ENCODE measurements at places on chromosomes 5 and 9.

DNA sequence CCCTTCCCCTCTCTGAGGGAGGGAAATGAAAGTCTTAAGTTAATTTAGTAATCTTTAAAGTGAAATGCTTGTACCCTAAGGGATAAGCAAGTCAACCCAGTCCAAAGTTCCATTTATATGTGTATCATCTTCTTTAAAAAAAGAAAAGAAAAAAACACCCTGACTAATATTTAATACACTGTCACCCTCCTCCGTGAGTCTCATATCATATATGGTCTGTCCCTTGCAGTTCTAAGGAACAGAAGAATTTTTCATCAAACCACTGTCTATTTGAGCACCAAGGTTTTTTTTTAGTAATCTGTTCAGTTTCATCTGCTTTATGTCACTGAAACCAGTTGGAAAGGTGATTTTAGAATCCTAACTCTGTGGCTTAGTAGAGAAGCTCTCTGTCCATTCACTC is 15.2 kb downstream of the TNIP1 start:
- DNase-seq = no peak

GRCh38 chr9:86903734-86904085 is 43.6 kb downstream of the GAS1 start:
- no peak for DNase-seq

GRCh38 chr9:82196622-82197441 is 208.3 kb downstream of the SPATA31D1 start:
- DNase-seq = no peak

DNA sequence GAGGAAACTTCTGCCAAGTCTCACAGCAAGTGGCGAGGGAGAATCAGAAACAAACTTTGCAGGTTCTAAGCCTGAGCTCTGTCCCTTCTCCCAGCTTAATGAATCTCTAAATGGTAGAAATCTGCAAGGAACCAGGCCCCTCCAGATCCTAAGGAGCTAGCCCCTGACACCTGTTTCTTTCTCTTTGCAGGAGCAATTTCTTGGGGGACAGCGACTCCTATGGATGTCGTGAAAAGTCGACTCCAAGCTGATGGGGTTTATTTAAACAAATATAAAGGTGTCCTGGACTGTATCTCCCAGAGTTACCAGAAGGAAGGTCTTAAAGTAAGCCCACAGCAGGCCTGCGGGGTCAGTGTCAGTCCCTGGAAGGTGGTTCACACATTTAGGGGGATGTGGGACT is 21.8 kb downstream of the IL9 start:
- no peak for DNase-seq

- no peak for DNase-seq
Measured at GRCh38 chr9:82911996-82912395, 150.9 kb downstream of the RASEF start.

- DNase-seq = no peak
Measured at GRCh38 chr5:66807743-66808142, 211.6 kb downstream of the MAST4 start.

DNA sequence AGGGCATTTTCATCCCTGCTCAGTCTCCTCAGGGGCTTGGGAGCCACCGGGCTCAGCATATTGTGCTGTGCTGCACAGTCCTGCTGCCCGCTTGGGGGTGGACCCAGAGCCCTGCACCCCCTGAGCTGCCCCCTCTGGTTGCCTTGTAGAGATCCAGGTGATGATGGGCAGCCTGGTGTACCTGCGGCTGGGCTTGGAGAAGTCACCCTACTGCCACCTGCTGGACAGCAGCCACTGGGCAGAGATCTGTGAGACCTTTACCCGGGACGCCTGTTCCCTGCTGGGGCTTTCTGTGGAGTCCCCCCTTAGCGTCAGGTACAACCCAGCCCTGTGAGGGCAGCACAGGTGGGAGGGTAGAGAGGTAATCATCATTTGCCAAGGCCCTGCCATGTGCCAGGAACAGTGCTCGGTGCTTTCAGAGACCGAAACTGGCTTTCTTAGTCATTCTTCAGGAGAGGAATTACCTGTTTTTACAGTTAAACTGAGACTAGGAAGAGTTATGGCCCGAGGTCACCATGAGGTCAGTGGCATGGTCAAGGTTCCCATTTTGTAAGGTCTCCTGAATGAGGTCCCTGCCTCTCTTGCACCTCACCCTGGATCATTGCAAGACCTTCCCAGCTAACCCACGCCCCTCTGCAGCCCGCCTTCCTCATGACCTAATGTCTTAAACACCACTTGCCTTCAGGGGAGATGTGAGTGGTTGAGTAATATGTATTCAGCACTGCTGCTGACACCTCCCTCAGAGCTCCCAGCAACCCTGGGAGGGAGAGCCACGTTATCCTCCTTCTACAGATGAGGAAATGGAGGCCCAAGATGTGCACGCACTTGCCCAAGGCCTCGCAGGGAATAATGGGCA is 7.5 kb downstream of the NHP2 start:
- peak; percentile 65 for DNase-seq

DNA sequence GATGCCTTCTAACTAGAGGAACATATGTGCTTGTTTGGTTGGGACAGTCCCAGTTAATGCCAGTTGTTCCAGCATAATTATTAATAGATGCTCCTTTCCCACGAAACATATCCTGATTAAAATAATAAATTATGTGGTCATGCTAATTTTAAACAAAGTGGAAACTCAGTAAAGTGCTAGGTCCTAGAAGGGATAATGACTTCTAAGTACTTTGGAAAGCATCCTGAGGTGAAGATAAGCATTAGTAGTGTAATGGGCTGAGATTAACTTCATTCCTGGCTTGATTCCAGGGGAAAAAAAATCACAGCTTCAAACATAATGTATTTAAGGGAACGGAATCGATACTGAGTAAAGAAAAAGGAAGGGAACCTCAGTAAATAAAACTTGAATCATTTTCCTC is 213.7 kb upstream of the SNX2 start:
- no peak for DNase-seq

DNA sequence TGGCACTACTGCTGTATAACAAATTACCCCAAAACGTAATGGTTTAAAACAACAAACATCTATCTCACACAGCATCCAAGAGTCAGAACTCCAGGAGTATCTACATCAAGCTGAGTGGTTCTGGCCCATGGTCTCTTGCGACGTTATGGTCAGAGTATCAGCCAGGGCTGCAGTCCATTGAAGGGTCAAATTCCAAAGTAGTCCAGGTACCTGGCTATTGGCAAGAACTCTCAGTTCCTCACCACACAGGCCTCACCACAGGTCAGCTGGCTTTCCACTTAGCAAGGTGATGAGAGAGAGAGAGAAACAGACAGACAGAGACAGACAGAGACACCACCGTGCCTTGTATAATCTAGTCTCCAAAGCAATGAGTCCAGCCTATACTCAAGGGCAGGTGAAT is 22.6 kb downstream of the EPB41L4A start:
- no peak for DNase-seq

DNA sequence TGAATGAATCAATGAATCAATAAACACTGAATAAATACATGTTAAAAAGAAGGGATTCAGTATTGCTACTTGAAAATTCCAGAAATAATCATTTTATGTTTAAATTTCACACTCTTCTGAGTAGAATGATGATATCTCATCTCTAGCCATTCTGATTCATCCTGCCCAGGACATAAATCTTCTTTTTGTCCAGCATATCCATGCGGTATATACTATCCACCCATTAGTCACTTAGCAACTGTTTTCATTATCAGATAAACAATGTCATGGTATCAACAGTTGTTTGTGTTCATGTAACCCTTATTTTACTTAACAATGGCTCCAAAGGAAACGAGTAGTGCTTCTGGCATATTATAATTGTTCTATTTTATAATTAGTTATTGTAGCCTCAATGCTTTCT is 432.4 kb upstream of the SMC2 start:
- no peak for DNase-seq

DNA sequence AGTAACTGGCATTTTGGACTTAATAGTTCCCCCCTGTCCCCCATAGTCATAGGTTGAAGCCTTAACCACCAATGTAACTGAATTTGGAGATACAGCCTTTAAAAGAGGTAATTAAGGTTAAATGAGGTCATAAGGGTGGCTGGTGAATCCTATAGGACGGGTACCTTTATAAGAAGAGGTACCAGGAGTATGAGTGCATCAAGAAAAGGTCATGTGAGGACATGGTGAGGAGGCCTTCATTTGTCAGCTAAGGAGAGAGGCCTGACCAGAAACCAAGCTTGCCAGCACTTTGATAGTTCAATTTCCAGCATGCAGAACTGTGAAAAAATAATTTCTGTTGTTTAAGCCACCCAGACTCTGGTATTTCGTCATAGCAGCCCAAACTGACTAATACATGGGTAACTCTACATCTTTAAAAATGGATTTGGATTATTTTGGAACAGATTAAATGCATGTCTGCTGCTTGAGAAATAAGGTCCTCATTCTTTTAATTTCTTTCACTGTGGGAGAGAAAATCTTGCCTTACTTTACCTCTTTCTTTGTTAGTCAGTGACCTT is 9.7 kb downstream of the RASA1 start:
- no peak for DNase-seq

DNA sequence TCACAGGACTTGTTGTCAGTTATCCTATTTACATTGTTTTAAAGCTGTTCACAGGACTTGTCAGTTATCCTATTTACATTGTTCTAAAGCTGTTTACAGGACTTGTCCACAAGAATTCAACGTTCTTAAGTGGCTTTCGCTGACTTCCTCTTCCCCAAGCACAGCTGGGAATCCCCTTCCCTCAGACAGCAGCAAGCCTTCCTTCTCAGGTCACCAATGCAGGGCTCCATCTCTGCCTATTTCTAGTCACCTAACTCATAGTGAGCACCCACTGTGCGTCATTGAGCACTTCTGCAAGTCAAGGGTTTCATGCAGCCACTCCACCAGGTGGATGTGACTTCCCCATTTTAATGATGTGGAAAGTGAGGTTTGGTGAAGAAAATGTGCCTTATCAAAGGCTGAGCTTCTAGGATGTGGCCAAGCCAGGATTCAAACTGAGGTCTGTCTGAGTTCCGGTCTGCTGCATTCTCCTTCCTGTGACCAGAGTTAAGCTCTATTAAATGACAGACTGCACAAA is 109.8 kb upstream of the ZNF462 start:
- no peak for DNase-seq

- no peak for DNase-seq
Measured at GRCh38 chr5:118208031-118208453, 780.3 kb downstream of the DTWD2 start.

DNA sequence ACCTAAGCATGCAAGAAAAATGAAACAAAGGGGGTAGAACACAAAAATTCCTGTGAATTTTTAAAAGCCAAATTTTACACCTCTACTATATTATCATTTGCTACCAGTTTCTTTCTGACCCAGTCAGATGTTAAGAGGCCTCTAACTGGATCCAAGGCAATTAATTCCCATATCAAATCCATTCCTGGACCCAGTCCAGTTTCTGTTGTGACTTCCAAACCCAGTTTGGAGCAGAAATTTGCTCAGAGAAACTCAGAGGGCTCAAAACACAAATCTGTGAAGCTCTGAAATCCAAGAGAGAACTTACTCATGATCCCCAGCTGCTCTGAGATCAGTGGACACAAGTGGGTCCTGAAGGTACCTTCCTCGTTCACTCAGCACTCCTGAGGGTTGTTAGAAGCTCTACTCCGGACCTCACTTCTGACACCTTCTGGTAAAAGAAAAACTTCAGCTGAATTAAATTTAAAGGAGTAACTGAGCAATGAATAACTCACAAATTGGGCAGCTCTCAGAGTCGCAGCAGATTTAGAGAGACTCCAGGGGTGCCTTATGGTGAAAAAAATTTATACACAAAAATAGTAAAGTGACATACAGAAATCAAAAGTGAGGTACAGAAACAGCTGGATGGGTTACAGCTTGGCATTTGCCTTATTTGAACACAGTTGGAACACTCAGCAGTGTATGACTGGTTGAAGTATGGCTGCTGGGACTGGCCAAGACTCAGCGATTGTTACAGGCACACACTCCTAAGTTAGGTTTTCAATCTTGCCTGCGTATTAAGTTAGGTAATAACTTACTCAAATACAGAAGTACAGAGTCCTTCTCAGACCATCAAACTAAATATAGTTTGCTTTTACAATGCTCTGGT is 32.4 kb downstream of the INSL4 start:
- no peak for DNase-seq

DNA sequence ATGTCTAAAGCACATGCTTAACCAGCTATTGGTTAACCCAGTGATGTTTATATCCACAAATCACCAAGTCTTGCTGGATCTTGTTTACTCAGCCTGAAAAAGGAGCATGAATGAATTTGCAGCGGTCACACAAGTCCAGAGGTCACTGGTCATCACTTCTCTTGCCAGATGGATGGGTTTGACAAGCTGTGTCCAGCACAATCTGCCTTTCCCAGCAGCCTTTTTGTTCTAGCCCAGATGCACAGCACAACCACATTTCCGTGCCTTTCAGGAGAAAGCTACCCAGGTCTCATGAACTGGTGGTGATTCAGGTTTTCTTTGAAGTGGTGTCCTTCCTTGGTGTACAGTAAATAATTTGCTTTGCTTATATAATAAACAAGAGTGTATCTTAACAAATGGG is 32.1 kb downstream of the TMEM252 start:
- no peak for DNase-seq

- no peak for DNase-seq
Measured at GRCh38 chr5:73962801-73963425, 336.9 kb downstream of the ARHGEF28 start.

DNA sequence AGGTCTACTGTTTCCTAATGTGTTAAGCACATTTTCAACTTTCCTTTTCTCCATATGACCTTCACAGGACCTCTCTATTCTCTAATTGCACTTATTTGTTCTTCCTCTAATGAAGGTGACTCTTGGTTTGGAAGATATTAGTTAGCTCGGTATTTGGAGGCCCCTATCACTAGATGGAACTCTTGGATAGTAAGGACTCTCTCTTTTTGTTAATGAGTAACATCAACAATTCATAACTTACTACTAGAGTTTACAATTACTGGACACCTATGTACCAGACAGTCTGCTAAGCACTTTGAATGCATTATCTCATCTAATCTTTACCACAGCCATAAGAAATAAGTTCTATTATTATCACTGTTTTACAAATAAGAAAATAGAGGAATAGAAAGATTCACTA is 23.4 kb upstream of the PAM start:
- DNase-seq = no peak

- DNase-seq = no peak
Measured at GRCh38 chr5:127612441-127613141, 36.3 kb upstream of the CTXN3 start.

GRCh38 chr5:14351845-14352712 is 208.9 kb downstream of the TRIO start:
- peak; percentile 52 for DNase-seq

DNA sequence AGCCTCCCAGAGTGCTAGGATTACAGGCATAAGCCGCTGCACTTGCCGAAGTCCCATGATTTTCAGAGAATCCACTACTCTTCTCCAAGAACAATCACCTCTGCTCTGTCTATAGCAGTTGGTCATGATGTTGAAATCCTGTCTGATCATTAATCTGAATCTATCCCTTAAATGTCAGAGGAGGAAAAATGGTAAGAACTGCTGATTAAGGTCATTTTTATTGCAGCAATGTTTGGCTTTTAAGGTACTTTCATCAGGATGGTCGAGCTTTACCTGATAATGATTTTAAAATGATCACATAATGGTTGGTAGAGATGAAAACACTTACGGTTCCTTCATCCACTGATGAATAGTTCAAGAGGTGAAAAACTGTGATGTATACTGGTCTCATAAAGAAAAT is 968.6 kb downstream of the TLE4 start:
- DNase-seq = no peak
